ENCODE measurements at places on chromosomes 12 and 14.

DNA sequence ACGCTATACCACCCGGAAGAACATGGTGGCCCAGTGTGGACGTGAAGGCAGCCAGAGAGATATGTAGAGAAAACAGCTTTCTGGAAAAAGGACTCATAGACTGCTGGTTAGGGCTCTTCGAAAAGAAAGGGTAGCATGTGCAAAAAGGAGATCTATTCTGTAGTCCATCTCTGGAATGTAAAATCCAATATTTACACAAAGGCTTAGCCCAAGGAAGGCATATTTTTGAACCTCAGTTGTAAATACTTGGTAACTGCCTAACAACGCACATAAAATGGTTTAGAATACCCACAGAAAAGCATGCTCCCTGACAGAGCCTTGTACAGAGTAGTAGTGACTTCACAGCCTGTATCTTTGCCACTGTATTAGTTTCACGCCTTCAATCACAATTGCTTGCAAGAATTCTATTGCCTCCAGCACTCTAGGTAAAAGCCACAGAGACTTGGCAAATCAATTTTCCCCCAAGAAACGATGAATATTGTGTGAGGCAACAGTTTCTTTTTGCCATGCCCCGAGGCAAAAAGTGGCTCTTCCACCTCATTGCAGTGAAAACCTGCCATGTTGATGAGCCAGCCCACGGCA, 59.2 kb downstream of the TRIM9 start:
- DNase-seq: no peak

DNA sequence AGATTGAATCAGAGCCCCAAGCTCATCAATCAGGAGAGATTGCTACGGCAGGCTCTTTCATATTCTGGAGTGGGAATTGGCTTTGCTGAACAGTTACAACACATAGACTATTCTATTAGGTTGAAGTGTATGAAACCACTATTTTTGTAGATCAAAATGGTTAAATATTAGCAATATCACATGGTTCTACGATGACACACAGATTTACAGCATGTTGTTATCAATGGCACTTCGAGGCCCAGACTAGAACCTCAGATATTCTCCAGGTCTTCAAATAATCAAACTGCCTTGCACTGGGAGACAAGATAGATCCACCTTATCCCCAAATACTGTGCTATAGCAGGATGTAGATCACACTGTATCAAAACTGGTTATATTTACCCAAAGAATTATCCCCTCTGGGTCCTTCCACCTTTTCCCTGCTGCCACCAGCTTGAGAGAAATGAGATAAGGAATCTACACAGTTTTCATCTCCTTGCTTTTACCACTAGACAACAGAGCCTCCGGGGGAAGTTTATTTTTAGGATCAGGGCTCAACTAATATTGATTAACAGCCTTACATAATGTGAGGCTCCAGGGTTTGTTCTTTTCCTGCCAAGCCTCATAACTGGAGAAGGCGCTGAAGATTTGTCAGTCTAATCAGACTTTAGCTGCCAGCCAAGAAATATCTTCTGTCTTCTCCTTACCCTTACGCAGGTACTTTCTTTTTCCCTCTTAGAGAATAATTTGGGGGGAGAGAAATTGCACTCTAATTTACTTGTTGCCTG, 507.1 kb downstream of the DIO2 start:
- DNase-seq: no peak

DNA sequence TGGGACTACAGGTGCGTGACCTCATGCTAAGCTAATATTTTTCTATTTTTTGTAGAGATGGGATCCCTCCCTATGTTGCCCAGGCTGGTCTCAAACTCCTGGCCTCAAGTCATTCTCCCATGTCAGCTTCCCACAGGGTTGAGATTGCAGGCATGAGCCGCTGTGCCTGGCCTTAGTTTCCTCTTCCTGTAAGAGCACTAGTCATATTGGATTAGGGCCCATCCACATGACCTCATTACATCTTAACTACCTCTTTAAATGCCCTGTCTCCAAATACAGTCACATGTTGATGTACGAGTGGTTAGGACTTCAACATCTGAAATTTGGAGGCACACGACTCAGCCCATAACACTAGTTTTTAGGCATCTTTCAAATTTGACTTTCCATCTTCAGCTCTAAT, 72.2 kb upstream of the RASSF3 start:
- no peak for DNase-seq

DNA sequence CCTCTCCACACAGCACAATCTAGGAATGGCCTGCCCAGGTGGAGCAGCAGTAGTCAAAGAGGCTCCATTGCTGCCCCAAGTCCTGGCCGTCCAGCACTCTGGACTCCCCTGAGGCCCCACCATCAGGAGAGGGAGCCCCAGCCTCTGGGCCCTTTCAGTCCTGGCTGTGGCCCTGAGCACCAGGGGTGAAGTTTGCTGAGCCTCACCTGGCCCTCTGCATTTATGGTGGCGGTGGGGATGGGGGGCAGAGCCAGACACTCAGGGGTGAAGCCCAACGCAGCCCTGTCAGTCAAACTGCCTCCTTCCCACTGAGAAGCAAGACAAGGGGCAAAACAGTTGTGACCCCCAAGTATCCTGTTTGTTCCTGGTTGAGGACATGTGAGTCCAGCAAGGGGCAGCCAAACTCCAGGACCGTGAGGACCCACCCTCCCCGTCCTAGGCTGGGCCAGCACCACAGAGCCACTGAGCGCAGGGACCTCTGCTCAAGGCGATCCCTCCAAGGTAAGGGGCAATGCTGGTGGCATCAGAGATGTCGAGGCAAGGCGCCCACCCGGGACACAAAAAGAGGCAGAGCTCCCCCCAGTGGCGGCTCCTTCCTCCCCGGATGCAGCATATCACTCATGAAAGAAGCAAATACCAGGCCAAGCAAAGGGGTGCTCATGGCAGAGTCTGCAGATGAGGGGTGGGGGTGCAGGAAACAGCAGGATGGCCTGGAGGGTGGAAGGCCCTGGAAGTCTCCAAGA, 4.8 kb upstream of the AMN start:
- DNase-seq: no peak

GRCh38 chr12:113071135-113072112, 14.9 kb downstream of the DTX1 start:
- DNase-seq: peak; percentile 70

DNA sequence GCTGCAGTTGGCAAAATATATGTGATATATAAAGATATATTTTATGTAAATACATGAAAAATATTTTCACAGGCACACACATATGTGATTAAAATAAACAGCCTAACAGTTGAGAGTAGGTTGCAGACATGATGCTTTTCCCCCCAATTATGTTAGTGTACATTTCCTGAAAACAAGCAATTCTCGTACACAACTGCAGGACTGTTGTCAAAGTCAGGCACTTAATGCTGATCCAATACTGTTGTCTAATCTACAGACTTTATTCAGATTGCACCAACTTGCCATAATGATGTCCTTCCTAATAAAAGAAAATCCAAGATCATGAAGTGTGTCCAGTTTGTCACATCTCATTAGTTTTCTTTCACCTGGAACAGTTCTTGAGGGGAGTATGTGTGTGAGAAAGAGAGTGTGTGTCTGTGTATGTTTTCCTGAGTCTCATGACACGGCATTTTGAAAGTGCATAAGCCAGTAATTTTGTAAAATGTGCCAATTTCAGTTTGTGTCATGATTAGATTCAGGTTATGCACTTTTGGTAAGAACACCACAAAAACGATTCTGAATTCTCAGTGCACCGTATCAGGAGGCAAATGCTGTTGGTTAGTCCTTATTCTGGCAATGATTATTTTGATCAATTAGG, 16.5 kb upstream of the SEL1L start:
- DNase-seq: no peak

DNA sequence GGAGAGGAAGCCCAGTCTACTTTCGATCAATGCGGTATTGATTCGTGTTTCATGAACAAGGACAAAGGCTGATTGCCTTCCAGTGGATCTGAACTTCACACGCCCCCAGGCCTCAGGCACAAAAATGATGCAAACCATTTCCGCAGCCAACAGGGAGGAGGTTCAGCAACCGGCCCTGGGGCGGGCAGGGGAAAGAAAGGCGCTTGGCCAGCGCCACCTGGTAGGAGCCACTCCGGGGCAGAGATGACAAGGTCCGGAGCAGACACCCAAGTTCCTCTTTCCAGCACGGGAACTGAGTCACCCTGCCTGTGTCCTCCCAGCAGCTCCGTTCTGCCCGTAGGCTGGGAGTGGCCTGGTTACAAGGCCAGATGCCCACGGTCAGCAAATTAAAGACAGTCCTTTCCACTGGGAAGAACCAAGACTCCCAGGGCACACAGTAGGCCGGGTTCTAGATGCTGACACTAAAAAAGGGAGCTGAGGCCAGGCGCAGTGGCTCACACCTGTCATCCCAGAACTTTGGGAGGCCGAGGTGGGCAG, 136.3 kb downstream of the SCARB1 start:
- DNase-seq: no peak

DNA sequence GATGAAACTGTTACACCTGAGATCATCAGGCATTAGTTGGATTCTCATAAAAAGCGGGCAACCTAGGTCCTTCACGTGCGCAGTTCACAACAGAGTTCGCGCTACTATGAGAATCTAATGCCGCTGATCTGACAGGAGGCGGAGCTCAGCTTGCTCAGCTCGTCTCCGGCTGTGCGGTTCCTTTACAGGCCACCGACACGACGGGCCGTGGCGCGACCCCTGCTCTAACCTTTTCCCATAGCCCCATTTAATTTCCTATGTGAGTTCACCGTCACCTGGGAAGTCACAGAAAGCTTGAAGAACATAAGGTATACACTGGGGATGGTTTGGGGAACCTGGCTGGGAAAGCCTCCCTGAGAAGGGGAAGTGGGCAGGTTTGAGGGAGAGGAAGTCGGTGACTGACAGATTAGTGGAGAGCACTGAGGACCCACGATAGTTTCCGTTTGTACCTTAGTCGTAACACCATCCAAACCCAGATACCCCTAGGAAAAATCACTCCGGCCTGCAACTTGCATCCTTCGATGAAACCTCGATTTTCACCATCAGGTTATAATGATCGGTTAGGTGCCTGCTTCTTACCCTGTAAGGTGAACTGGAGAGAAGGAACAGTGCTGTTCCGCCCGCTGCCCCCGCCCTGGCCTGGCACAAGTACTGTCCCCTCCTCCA, 2.8 kb upstream of the AAAS start:
- DNase-seq: no peak

DNA sequence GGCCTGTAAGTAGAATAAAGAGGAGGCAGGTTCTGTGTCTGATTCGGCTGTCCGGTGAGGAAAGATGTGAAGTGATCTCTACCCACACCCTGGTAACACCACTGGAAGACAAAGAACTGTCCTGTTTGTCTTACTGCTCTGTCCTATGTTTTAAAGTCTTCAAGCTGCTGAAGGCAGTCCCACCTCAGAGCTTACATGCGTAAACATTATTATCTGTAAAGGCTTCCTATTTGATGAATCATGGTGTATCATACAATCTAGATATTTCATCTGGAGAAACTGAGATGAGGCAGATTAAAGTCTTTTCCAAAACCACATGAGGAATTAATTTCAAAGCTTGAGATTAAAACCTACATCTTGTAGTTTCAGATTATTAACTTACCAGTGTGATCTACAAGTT, 427.6 kb downstream of the ZFP36L1 start:
- no peak for DNase-seq

GRCh38 chr12:104719700-104720338, 238.3 kb downstream of the SLC41A2 start:
- DNase-seq: no peak

All from NCI-H2227 treated with DMSO at 0.1 percent for 48 hours (cell line).